Activated CD4-positive, alpha-beta memory T cell treated with anti-CD3 and anti-CD28 coated beads for 36 hours (primary cell): ENCODE measurements at places on chromosomes 3 and 15.

DNA sequence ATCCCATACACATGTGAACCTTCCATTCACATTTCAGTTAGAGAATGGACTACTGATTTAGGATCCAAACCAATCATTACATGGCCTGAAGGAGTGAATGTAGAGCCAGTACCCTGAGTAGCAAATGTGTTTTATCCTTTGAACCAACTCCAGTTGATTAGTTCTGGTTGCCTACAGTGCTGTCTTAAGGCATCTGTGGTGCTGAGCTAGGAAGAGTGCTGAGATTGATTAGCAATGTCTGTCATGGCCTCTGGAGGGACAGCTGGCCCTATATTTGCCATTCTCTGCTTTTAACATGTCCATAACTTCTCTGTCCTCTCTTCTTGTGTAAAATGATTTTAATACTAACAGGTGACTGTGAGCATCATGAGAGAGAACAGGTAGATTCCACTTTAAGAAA lies 11.1 kb downstream of the LRTM1 start:
- DNase-seq, result no peak

DNA sequence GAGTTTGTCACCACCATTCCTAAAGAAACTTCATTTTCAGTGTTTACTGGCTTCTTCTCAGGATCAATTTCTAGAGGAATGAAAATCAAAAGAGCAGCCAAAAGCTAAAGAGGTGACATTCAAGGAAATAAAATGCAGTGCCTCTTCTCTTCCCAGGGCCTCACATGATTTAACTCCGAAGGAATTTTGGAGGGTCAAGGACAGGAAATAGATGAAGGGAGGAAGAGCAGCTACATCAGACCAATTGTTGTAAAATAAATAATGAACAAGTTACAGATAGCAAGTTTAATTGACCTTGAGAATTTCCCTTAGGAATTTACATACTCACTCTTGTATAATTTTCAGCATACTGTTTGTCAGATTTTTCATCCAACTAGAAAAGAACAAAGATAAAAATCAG lies 78.1 kb downstream of the LRRFIP2 start:
- DNase-seq, result no peak

GRCh38 chr3:112302881-112303763 lies 9.1 kb upstream of the SLC9C1 start:
- DNase-seq, result peak; percentile 31

DNA sequence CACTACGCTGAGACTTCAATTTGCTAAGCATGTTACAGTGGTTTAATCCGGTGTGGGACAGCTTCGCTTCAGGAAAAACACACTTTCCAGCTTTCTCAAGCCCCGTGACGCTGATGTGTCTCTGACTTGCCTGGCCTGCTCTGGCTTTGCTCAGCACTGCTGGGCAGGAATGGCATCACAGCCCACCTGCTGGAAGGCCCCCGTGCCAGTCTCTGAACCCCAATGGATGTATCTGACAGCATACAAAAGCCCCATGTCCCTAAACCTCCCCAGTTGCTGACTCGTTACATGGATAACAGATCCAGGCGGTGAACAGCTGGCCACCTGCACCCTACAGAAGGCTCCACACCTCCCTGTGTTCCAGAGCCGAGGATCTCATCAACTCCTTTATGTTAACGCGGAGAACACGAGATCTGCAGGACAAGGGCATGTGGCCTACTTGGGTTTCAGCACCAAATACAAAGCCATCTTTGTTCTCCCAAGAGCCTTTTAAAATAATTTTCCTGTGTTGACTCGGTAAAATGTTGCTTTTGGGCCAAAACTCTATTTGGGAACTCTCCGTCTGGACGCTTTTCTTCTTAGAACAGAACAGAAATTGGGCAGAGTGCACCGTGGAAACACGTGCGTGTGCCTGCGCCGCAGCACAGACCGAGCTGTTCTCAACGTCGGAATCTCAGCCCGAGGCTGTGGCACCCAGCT lies 61.4 kb downstream of the ATP10A start:
- DNase-seq, result no peak

DNA sequence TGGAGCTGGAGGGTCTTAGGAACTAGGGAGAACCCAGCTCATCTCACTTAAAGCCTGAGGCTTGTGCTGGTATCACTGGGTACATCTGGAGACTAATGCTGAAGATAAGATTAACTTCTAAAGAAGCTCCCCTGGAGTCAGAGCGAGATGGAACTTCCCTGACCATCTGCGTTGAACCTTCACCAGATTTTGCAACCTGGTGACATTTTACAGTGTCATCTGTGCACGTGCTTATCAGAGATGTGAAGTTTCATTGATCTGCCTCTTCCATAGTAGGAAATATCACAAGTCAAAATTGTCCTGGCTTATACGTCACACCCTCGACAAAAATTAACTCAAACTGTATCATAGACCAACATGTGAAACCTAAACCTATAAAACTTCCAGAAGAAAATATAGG lies 395.5 kb downstream of the SHQ1 start:
- no peak for DNase-seq

DNA sequence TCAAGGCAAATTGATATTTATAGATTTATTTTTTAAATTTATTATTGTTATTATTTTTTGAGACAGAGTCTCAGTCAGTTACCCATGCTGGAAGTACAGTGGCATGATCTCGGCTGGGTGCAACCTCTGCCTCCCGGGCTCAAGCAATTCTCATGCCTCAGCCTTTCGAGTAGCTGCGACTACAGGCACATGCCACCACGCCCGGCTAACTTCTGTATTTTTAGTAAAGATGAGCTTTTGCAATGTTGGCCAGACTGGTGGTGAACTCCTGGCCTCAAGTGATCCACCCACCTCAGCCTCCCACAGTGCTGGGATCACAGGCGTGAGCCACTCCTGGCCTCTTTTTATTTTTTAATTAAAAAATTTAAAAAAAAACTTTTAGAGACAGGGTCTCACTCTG lies 19.0 kb downstream of the SPG21 start:
- no peak for DNase-seq

- no peak for DNase-seq
These were observed 53.7 kb upstream of the TLE3 start for GRCh38 chr15:70151462-70151861.

DNA sequence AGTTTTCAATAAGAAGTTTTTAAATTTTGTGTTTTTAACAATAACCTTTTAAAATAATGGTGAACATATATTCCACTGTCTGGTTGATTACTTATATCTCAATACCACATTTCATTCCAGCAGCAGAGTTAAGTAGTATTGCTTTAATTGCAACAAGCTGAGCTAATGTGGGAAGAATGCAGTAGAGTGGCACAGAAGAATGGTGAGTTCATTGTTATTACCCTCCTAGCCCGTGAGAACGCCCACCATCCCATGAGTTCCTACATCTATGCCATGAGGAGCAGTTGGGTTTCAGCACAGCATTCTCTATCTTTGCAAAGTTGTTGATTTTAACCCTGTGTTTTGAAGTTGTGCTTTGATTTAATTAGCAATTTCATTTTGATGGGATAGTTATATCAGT lies 17.8 kb upstream of the NR2E3 start:
- DNase-seq, result no peak

GRCh38 chr3:172098698-172099494 lies 59.5 kb downstream of the FNDC3B start:
- DNase-seq, result no peak

DNA sequence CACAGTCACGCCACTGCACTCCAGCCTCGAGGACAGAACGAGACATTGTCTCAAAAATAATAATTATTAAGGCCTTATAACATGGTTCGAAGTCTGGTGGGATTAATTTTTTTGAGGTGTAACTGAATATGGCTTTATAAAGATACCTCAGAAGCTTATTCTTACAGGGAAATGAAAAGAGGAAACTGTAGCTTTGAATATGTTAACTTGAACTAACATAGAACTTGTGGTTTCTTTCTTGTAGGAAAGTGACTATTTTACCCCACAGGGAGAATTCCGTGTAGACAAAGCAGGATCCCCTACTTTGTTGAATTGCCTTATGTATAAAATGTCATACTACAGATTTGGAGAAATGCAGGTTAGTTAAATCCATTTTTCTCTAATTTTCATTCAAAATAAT lies 96.3 kb downstream of the STT3B start:
- no peak for DNase-seq
